CD8-positive, alpha-beta memory T cell (primary cell): ENCODE measurements at places on chromosomes 5 and 9.

- no peak for DNase-seq
Measured at GRCh38 chr5:37532976-37533740, 154.0 kb downstream of the WDR70 start.

DNA sequence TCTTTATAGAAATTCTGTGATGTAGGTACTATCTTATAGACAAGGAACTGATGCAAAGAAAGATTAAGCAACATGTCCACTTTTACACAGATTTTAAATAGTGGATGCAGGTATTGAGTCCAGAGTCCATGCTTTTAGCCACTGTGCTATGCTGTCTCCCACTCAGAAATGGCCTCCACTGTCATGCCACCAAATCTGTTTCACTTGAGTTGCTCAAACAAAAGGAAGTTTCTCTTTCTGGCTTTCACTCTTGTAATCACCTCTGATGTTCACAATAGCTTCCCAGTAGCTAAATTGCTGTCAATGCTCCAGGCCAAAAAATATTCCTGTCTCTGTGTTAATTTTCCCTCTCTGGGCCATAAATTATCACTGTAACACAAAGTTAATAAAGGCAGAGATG, 77.0 kb upstream of the RASA1 start:
- no peak for DNase-seq

GRCh38 chr5:172904643-172905345, 54.4 kb upstream of the RPL26L1 start:
- DNase-seq: no peak

GRCh38 chr5:120613729-120614128, 149.6 kb downstream of the PRR16 start:
- no peak for DNase-seq
